ENCODE measurements at places on chromosomes 1 and 21. TPM values are rescaled to one million over a fixed set of nuclear protein-coding genes. Genes with fewer than 3 reads are reported as not detected.
A peak's percentile ranks its signal among the peaks of the same experiment; 100 is the strongest.

The RPE65 gene
- total RNA-seq = not detected

The RNF223 gene
- 4.9 TPM for total RNA-seq

The UBIAD1 gene
- 8.6 TPM for total RNA-seq

The PLA2G2C gene
- total RNA-seq = not detected

The SELENOF gene
- total RNA-seq = 77.3 TPM

The SPATA45 gene
- not detected for total RNA-seq

The PLD5 gene
- total RNA-seq = 1.5 TPM

The VWA5B1 gene
- total RNA-seq = not detected

The AMY1A gene
- total RNA-seq = not detected

The AQP10 gene
- total RNA-seq = not detected

The CDKN2C gene
- total RNA-seq = 22.8 TPM

The ATP1A2 gene
- 11.0 TPM for total RNA-seq

DNA sequence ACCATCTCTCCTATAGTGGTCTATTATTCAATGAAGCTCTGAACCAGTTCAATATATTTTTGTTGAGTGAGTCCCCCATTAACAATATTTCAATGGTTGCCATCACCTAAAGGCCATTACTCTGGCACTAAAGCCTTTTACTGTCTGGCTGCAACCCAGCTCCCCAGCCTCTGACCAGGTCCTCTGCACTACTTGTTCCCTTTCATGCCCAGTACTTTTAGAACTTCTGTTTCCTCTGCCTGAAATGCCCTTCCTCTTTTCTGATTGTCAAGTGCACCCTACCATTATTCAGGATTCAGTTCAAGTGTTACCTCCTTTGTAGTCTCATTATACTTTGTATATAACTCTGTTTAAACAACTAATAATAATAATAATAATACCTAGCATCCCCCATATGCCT lies 30.4 kb upstream of the ZFYVE9 start:
- no peak overlapping the region for H3K4me3 ChIP-seq
- H3K27me3 ChIP-seq = no peaks in the 10 kb centered on the region
- H3K27ac ChIP-seq = no peak overlapping the region
- H3K4me1 ChIP-seq = no peaks in the 10 kb centered on the region

- no peak for DNase-seq
- no peak overlapping the region for H3K27ac ChIP-seq
- no peaks in the 10 kb centered on the region for H3K36me3 ChIP-seq
- H3K4me3 ChIP-seq = no peak overlapping the region
- H3K4me1 ChIP-seq = no peaks in the 10 kb centered on the region
Measured at GRCh38 chr1:243394601-243395464, 139.0 kb downstream of the SDCCAG8 start.

DNA sequence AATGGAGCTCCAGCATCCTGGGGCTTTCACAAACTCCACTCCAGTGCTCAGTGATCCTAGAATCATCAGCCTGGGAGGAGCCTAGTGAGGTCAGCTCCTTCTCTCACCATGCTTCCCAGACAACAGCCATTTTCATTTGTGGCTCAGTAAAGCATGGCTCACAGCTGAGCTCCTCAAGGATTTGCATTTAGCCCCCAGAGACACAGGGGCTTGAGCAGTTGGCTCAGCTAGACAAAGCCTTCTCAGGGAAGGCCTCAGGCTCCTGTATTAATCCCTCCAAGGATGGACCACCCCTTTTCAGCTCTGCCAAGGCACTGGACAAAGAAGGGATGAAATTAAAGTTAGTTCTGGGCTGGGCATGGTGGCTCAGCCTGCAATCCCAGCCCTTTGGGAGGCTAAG lies 39.5 kb downstream of the ERI3 start:
- no peaks in the 10 kb centered on the region for H3K27me3 ChIP-seq
- no peaks in the 10 kb centered on the region for H3K4me1 ChIP-seq
- H3K4me3 ChIP-seq = no peak overlapping the region

- DNase-seq = no peak
- H3K27me3 ChIP-seq = no peaks in the 10 kb centered on the region
- H3K4me1 ChIP-seq = no peaks in the 10 kb centered on the region
Measured at GRCh38 chr1:57882072-57882471, 458.2 kb upstream of the DAB1 start.

GRCh38 chr1:220824031-220824989 lies 37.6 kb downstream of the MTARC1 start:
- H3K27ac ChIP-seq = no peak overlapping the region
- no peak overlapping the region for H3K4me3 ChIP-seq
- no peak for DNase-seq
- H3K4me1 ChIP-seq = peaks cover 4% of the 10 kb centered on the region
- no peaks in the 10 kb centered on the region for H3K27me3 ChIP-seq

GRCh38 chr21:41630917-41631316 lies 123.0 kb upstream of the TMPRSS2 start:
- no peak overlapping the region for H3K27ac ChIP-seq
- no peak overlapping the region for H3K4me3 ChIP-seq
- no peaks in the 10 kb centered on the region for H3K36me3 ChIP-seq
- no peak for DNase-seq
- peaks cover 24% of the 10 kb centered on the region for H3K4me1 ChIP-seq

- peaks cover 54% of the 10 kb centered on the region for H3K4me1 ChIP-seq
- DNase-seq = peak; percentile 90
- H3K27ac ChIP-seq = peak overlapping the region; percentile 78
Measured at GRCh38 chr1:111448482-111448917, 556 bp downstream of the WDR77 start.

DNA sequence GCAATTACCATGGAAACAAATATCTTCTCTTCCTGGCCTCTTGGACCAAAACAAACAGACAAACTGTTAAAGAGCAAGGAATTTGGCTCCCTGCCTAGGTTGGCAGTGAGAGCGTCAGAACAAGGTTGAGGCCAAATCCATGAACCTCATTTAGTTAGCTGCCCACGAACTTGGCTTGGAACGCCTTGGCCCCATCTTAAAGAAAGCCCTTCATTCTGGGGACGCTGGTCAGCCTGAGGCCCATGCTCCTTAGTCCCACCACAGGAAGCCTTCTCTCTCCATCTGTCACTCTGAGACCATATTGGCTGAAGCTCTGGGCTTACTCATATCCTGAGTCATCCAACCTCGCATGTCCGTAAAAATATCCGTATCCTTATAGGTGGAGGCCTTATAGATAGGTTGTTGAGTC lies 62.4 kb upstream of the DIRAS3 start:
- no peak for DNase-seq
- peak overlapping the region; percentile 18 for H3K27ac ChIP-seq
- no peaks in the 10 kb centered on the region for H3K27me3 ChIP-seq
- no peaks in the 10 kb centered on the region for H3K36me3 ChIP-seq
- no peak overlapping the region for H3K4me3 ChIP-seq
- peaks cover 16% of the 10 kb centered on the region for H3K4me1 ChIP-seq

- peaks cover 28% of the 10 kb centered on the region for H3K4me1 ChIP-seq
- H3K36me3 ChIP-seq = no peaks in the 10 kb centered on the region
- no peak for DNase-seq
- H3K27ac ChIP-seq = peak overlapping the region; percentile 66
- H3K27me3 ChIP-seq = no peaks in the 10 kb centered on the region
Measured at GRCh38 chr21:43331962-43332828, 94.7 kb downstream of the SIK1 start.

DNA sequence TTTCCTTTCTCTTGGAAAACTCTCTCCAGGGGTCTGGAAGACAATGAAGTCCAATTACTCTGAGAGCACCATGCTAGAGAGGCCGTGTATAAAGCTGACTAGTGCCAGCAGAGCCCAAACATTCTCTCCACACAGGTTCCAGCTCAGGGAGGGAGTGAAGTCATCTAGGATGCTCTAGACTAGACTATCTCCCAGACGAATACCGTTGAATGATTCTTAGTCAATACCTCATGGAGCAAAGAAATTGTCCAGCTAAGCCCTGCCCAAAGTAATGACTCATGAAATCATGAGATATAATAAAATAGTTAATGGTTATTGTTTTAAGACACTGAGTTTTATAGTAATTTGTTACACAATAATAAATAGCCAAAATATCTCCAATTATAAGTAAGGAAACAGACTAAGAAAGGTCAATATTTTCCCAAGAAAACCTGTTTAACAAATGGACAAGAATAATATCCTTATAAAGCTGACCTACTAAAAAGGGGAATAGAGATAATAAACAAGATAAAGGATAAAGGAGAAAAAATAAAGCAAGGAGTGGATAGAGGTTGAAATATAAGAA lies 163.9 kb upstream of the LRRC7 start:
- H3K36me3 ChIP-seq = no peaks in the 10 kb centered on the region
- no peak overlapping the region for H3K4me3 ChIP-seq
- H3K27ac ChIP-seq = no peak overlapping the region

GRCh38 chr1:109775398-109775797 lies 11.7 kb upstream of the EPS8L3 start:
- H3K4me1 ChIP-seq = no peaks in the 10 kb centered on the region
- no peaks in the 10 kb centered on the region for H3K36me3 ChIP-seq
- no peak overlapping the region for H3K27ac ChIP-seq
- no peak for DNase-seq
- H3K27me3 ChIP-seq = no peaks in the 10 kb centered on the region

DNA sequence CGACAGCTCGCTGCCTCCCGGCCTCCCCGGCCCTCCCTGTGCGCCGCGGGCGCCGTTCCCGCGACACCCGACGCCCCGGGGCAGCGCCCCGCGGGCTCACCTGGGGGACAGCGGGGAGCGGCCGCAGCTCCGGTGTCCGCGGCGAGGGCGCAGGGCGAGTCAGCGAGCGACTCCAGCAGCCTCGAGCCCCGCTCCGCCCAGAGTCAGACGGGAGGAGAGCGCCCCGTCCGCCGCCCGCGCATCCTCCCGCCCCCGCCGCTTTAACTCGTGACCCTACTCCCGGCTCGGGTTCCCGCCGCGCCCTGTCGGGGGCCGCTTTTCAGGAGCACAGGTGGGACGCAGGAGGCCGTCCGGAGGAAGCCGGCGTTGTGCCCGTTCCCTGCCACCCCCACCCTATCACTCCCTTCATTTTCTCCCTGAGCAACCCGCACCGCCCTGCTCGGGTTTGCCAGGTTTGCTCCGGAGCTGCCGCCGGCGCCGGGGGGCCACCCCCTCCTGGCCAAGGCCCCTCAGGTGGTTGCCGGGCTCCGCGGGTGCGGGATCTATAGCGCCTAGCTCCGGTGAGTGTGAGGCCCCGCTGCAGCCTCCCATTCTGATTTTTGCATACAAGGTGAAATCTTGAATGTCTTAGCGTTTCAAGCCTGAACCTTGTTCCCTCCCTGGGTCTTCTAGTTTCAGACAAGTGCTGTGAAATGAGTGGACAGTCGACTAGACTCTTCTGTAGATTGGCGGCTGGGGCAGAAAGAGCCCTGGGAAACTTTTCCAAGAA lies at the start of gene MCOLN3:
Gene MCOLN3 (minus strand): TSS at position 205 of the 769 bp plus-strand sequence. CDS start 3,140 bp downstream, outside the sequence.
- no peak for DNase-seq
- peaks cover 4% of the 10 kb centered on the region for H3K4me1 ChIP-seq
- H3K27me3 ChIP-seq = peaks cover 6% of the 10 kb centered on the region
- H3K4me3 ChIP-seq = peak within 1 kb of the TSS; percentile 50
- H3K36me3 ChIP-seq = no peaks in the 10 kb centered on the region

DNA sequence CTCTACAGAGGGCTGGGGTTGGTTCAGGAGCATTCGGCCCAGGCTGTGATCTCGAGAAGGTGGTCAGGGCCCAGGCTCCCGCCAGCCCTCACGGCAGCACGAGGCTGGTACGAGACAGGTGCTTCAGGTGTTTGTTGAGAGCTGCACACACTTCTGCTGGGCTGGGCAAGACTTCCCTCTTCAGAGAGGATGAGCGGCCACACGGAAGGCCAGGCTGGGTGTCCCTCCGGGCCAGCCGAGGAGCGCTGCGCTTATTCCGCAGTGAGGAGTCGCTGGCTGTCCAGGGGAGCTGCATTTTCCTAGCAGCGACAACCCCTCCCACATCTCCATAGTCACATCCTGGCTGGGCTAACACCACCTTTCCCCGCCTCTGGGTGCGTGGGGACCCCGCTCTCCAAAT lies 50.5 kb downstream of the PDE9A start:
- no peak overlapping the region for H3K27ac ChIP-seq
- H3K4me3 ChIP-seq = no peak overlapping the region
- H3K4me1 ChIP-seq = no peaks in the 10 kb centered on the region
- H3K36me3 ChIP-seq = no peaks in the 10 kb centered on the region

- H3K36me3 ChIP-seq = no peaks in the 10 kb centered on the region
- peak overlapping the region; percentile 76 for H3K4me3 ChIP-seq
- peaks cover 36% of the 10 kb centered on the region for H3K4me1 ChIP-seq
- peak overlapping the region; percentile 69 for H3K27ac ChIP-seq
Measured at GRCh38 chr21:42513985-42514882, 582 bp downstream of the SLC37A1 start.

DNA sequence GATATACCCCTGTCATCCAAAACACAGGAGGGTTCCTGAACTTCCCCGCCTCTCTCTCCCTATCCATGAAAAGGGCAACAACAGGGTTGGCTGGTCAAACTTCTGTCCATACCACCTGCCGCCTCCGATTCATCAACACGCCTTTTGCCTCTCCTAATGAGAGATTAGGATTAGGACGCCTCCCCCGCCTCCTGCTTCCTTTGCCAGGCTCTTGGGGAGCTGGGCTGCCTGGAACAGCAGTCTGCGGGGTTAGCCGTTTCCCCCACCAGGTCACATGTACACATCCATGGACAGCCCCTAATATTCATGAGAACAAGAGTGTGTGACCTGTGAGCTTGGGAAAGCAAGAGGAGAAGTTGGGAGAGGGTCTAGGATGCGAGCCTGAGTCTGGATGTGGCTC lies 2.3 kb upstream of the OPTC start:
- peaks cover 27% of the 10 kb centered on the region for H3K4me1 ChIP-seq
- no peaks in the 10 kb centered on the region for H3K27me3 ChIP-seq
- DNase-seq = no peak
- H3K27ac ChIP-seq = no peak overlapping the region
- H3K36me3 ChIP-seq = no peaks in the 10 kb centered on the region
- H3K4me3 ChIP-seq = no peak overlapping the region

DNA sequence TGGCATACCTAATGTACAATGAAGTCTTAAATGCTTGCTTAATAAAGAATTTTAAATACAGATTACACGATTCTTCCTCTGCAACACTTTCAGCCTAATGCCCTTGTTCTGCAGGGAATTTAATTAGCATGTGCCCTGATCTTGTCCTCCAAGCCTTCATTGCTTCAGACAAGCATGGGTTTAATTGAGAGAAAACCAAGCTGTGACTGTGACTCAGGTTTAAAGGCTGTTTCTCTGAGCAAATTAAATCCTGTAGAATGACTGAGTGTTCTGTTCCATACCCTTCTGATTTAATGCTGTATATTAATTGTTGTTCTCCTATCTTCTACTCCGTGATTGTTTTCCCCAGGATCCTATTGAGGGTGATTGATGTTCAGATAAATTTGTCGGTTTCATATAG lies 269.0 kb upstream of the PRMT6 start:
- H3K27ac ChIP-seq = no peak overlapping the region
- DNase-seq = no peak
- H3K27me3 ChIP-seq = no peaks in the 10 kb centered on the region
- H3K4me1 ChIP-seq = no peaks in the 10 kb centered on the region
- no peak overlapping the region for H3K4me3 ChIP-seq

DNA sequence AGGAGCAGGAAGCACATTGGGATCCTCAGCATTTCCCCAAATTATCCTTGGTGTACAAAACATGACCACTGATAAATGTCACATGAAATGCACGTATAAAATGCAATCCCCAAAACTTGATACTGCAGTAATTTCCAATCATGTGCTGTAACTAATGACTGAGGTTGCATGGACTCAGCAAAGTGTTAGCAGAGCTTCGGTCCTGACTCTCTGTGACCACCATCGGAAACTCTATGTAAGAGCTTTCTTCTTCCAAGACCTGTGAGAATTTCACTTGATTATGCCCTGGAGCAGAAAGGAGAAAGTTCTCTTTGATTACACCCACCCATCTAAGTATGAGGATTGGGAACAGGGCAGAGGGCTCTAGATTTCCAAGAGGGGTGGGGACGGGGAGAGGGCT lies 908 bp downstream of the CD53 start:
- DNase-seq = no peak
- H3K27ac ChIP-seq = no peak overlapping the region
- no peaks in the 10 kb centered on the region for H3K4me1 ChIP-seq
- no peaks in the 10 kb centered on the region for H3K36me3 ChIP-seq
- peak overlapping the region; percentile 13 for H3K4me3 ChIP-seq
- H3K27me3 ChIP-seq = no peaks in the 10 kb centered on the region
